GM23248 (cell line): ENCODE measurements at places on chromosomes 4 and X.

GRCh38 chr4:88320780-88321373, 36.5 kb upstream of the PPM1K start:
- H3K27me3 ChIP-seq: no peaks in the 10 kb centered on the region
- no peak overlapping the region for H3K27ac ChIP-seq
- H3K36me3 ChIP-seq: no peaks in the 10 kb centered on the region
- DNase-seq: peak; percentile 3
- H3K4me1 ChIP-seq: no peaks in the 10 kb centered on the region

GRCh38 chr4:170122252-170122651, 32.5 kb upstream of the AADAT start:
- DNase-seq: no peak
- H3K4me3 ChIP-seq: no peak overlapping the region
- no peaks in the 10 kb centered on the region for H3K4me1 ChIP-seq
- peaks cover 9% of the 10 kb centered on the region; the same call in 1 of the 2 replicates for H3K27me3 ChIP-seq
- H3K36me3 ChIP-seq: no peaks in the 10 kb centered on the region

- no peak overlapping the region for H3K4me3 ChIP-seq
- H3K4me1 ChIP-seq: no peaks in the 10 kb centered on the region
- no peak for DNase-seq
- H3K36me3 ChIP-seq: no peaks in the 10 kb centered on the region
These were observed 4.0 kb upstream of the HSPA4L start for GRCh38 chr4:127778102-127778501.

- no peak overlapping the region for H3K27ac ChIP-seq
- H3K27me3 ChIP-seq: no peaks in the 10 kb centered on the region
- no peak overlapping the region for H3K4me3 ChIP-seq
- no peak for DNase-seq
- no peaks in the 10 kb centered on the region for H3K36me3 ChIP-seq
These were observed 37.7 kb downstream of the ETDC start for GRCh38 chrX:135346975-135347374.

GRCh38 chr4:42917296-42917695, 24.8 kb downstream of the GRXCR1 start:
- H3K27ac ChIP-seq: no peak overlapping the region
- no peak for DNase-seq
- no peak overlapping the region for H3K4me3 ChIP-seq
- H3K4me1 ChIP-seq: no peaks in the 10 kb centered on the region

- no peaks in the 10 kb centered on the region for H3K36me3 ChIP-seq
- no peak overlapping the region for H3K4me3 ChIP-seq
- H3K27ac ChIP-seq: no peak overlapping the region
- DNase-seq: no peak
- H3K4me1 ChIP-seq: peaks cover 12% of the 10 kb centered on the region
- H3K27me3 ChIP-seq: peaks cover 15% of the 10 kb centered on the region
These were observed 27.6 kb downstream of the CLNK start for GRCh38 chr4:10656988-10657387.

- no peaks in the 10 kb centered on the region for H3K27me3 ChIP-seq
- no peak overlapping the region for H3K4me3 ChIP-seq
- peak overlapping the region; percentile 7; the same call in 1 of the 2 replicates for H3K27ac ChIP-seq
- H3K36me3 ChIP-seq: no peaks in the 10 kb centered on the region
These were observed 19.6 kb upstream of the TMEM184C start for GRCh38 chr4:147597561-147597960.

GRCh38 chrX:133909888-133910287, 75.5 kb downstream of the GPC3 start:
- no peaks in the 10 kb centered on the region for H3K4me1 ChIP-seq
- DNase-seq: no peak
- H3K36me3 ChIP-seq: no peaks in the 10 kb centered on the region
- no peaks in the 10 kb centered on the region for H3K27me3 ChIP-seq
- no peak overlapping the region for H3K4me3 ChIP-seq

DNA sequence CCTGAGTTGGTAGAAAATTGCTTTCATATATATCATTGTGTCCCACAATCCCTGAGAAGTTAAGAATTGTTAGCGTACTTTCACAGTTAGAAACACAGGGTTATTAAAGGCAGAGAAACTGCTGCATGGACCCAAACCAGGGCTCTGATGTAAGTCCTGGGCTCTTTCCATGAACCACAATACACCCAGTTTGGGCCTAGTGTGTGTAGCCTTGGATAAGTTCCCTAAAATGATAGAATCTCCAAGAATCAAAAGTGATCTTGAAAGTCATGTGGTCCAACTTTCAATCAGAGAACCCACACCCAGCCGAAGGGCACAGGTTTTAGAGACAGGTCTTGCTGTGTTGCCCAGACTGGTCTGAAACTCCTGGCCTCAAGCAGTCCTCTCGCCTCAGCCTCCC, 257.8 kb upstream of the KLF3 start:
- H3K36me3 ChIP-seq: no peaks in the 10 kb centered on the region
- no peak for DNase-seq
- no peaks in the 10 kb centered on the region; the same call in 1 of the 2 replicates for H3K27me3 ChIP-seq
- H3K4me3 ChIP-seq: no peak overlapping the region

DNA sequence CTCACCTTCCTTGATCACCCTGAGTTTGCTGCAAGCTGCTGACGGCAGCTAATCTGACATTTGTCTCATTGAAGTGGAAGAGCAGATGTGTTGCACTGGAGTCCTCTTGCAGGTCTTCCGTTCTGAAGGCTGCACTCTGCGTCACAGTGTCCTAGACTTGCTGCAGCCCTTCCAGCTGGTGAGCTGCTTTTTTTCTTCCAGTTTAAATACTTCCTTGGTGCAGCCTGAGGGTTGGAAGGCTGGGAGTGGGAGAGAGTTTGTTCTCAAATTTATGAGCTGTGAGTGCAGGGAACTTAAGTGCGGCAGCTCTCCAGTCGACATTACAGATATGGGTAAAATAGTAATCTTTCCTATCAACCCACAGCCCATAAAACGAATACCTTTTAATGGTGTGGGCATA, 303.6 kb upstream of the FAT1 start:
- peak; percentile 2 for DNase-seq
- H3K36me3 ChIP-seq: no peaks in the 10 kb centered on the region
- no peaks in the 10 kb centered on the region for H3K4me1 ChIP-seq
- no peak overlapping the region for H3K4me3 ChIP-seq
- H3K27ac ChIP-seq: no peak overlapping the region

GRCh38 chr4:1183985-1184773, 11.8 kb upstream of the SPON2 start:
- DNase-seq: no peak
- no peak overlapping the region for H3K27ac ChIP-seq
- H3K4me3 ChIP-seq: no peak overlapping the region
- no peaks in the 10 kb centered on the region for H3K4me1 ChIP-seq
- no peaks in the 10 kb centered on the region for H3K27me3 ChIP-seq
- no peaks in the 10 kb centered on the region for H3K36me3 ChIP-seq

DNA sequence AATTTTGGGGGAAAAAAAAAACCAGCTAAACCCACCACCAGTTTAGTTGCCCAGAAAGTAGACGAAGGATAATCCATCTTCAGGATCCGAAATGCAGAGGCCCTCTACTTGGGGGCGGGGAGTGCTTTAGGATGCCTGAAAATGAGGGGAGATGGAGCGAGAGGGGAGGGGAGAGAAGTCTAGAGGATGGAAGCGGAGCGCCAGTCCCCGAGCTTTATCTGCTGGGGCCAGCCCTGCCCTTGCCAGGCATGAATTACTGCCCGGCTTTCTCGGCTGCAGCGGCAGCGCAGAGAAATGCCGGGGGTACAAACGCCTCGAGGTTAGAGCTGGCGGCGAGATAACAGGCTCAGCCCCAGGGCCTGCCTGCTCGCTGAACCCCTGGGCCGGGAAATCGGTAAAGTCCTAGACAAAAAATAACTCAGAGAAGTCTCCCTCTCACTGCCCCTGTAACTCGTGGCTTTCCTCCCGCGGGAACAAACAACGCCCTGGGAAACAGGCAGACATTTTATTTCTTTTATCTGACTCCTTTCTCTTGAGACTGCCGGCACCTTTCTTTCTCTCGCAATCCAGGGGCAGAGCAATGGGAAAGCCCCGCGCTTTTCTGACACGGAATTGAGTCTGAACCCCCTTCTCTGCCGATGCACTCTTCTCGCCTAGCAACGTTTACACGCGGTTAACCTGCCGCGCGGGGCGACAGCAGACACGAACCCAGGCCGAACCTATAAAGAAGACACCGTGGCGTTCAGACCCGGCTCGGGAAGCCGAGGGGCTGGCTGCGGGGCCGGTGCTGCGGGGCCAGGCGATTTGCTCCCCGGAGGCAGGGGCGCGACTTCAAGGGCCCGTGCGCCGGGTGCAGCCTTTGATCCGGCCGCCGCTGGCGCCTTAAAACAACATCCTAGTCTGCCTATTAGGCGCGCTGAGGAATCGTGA, 3.1 kb upstream of the MSX1 start:
- peaks cover 13% of the 10 kb centered on the region for H3K4me1 ChIP-seq
- peak overlapping the region; percentile 71 for H3K4me3 ChIP-seq
- H3K36me3 ChIP-seq: no peaks in the 10 kb centered on the region
- H3K27me3 ChIP-seq: no peaks in the 10 kb centered on the region

DNA sequence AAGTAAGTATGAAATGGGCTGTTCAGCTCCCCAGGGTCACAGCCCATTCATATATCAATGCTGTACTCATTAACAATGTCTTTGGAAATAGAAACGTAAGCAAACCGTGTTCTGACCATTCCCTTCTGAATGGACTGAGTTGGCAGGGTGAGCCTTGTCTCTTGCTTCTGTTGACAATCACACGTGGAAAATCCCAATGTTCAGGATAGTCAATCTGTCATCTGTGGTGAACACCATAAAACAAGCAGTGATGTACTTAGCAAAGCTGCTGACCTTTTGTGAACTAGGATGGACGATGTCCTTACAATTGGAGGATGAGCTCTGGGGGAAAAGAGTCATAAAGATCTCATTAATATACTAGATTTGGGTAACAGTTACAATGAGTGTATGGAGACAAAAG, 109.6 kb upstream of the PAQR3 start:
- no peak overlapping the region for H3K27ac ChIP-seq
- H3K27me3 ChIP-seq: no peaks in the 10 kb centered on the region
- H3K4me3 ChIP-seq: no peak overlapping the region
- H3K36me3 ChIP-seq: no peaks in the 10 kb centered on the region
- no peaks in the 10 kb centered on the region for H3K4me1 ChIP-seq
- DNase-seq: no peak

DNA sequence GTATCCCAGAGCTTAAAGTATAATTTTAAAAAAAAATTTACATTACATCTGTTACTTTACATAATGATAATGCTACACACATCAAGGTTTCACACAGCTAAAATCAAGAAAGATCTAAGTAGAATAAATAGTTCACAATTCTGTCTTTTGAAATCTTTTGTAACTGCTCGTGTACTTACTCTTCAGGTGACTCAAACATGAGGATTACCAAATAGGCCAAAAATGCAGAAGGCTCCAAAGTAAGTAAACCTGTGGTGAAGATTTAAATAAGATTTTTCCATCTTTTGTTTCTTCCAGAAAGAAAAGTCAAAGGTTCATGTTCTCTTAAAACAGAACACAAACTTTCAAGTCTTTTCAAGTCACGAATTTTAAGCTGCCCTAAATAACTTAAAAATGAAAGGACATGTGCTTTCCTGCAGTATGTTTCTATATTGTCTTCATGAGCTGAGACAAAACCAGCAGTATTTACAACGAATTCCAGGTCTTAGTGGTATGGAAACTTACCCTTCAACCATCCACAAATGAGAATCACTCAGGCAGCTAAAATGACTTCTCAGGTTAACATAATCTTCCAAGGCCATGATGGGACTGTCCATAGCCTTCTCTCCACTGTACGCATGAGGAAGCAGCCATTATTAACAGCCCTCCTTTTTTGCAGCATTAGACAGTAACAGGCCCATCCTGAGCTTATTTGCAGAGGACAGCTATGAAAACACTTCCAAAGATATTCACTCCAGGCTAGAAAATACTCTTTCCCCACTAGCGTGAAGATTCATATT, 172.8 kb upstream of the EDNRA start:
- H3K27ac ChIP-seq: no peak overlapping the region
- H3K4me3 ChIP-seq: no peak overlapping the region
- 0 out of 2 replicates have a peak, but pooled peaks cover 6% of the 10 kb centered on the region for H3K27me3 ChIP-seq
- H3K36me3 ChIP-seq: no peaks in the 10 kb centered on the region
- no peak for DNase-seq
- no peaks in the 10 kb centered on the region for H3K4me1 ChIP-seq

GRCh38 chr4:25383647-25384046, 6.6 kb downstream of the ANAPC4 start:
- no peak overlapping the region for H3K4me3 ChIP-seq
- H3K36me3 ChIP-seq: peaks cover 21% of the 10 kb centered on the region
- no peak overlapping the region for H3K27ac ChIP-seq
- no peaks in the 10 kb centered on the region for H3K4me1 ChIP-seq
- H3K27me3 ChIP-seq: no peaks in the 10 kb centered on the region
- no peak for DNase-seq

- peaks cover 82% of the 10 kb centered on the region for H3K27me3 ChIP-seq
- peak; percentile 11 for DNase-seq
- no peaks in the 10 kb centered on the region for H3K36me3 ChIP-seq
- no peak overlapping the region for H3K27ac ChIP-seq
- peak overlapping the region; percentile 67 for H3K4me3 ChIP-seq
- H3K4me1 ChIP-seq: peaks cover 5% of the 10 kb centered on the region; the same call in 1 of the 2 replicates
These were observed 924 bp downstream of the EPHA5 start for GRCh38 chr4:65669111-65670019.

- H3K4me3 ChIP-seq: no peak overlapping the region
- H3K27ac ChIP-seq: no peak overlapping the region
- H3K36me3 ChIP-seq: peaks cover 15% of the 10 kb centered on the region; the same call in 1 of the 2 replicates
These were observed 201.6 kb downstream of the CAMK2D start for GRCh38 chr4:113559947-113560346.

- no peaks in the 10 kb centered on the region for H3K36me3 ChIP-seq
- no peak overlapping the region for H3K4me3 ChIP-seq
- DNase-seq: peak; percentile 45
- H3K27me3 ChIP-seq: no peaks in the 10 kb centered on the region
These were observed 5.0 kb downstream of the AWAT2 start for GRCh38 chrX:70044541-70045245.

GRCh38 chr4:98536631-98537030, 121.8 kb downstream of the TSPAN5 start:
- H3K27me3 ChIP-seq: no peaks in the 10 kb centered on the region
- no peak overlapping the region for H3K27ac ChIP-seq
- no peak overlapping the region for H3K4me3 ChIP-seq
- DNase-seq: no peak
- no peaks in the 10 kb centered on the region for H3K4me1 ChIP-seq

- no peaks in the 10 kb centered on the region for H3K27me3 ChIP-seq
- no peak for DNase-seq
- H3K4me1 ChIP-seq: no peaks in the 10 kb centered on the region
- no peak overlapping the region for H3K4me3 ChIP-seq
- H3K27ac ChIP-seq: no peak overlapping the region
These were observed 44.2 kb upstream of the RHOH start for GRCh38 chr4:40152637-40153036.

DNA sequence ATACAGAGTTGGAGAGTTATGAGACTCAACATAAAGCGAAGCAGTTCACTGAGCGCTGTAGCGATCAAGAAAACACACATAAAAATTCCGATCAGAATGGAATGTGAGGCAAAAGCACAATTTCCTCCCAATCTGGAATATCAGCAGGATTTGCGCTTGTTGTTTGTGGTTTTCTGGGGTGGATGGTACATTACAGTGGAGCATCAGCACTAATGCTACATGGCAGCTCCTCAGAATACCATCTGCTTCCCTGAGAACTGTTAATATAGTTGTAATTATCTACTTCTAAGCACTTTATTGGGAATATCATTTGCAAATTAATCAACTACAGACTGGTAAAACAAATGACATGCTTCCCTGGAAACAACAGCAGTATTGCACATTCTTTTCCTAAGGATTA, 324.1 kb upstream of the PPARGC1A start:
- H3K27me3 ChIP-seq: no peaks in the 10 kb centered on the region
- H3K4me3 ChIP-seq: no peak overlapping the region
- no peaks in the 10 kb centered on the region for H3K36me3 ChIP-seq
- H3K27ac ChIP-seq: no peak overlapping the region
